ENCODE measurements at places on chromosomes 6 and 20.

DNA sequence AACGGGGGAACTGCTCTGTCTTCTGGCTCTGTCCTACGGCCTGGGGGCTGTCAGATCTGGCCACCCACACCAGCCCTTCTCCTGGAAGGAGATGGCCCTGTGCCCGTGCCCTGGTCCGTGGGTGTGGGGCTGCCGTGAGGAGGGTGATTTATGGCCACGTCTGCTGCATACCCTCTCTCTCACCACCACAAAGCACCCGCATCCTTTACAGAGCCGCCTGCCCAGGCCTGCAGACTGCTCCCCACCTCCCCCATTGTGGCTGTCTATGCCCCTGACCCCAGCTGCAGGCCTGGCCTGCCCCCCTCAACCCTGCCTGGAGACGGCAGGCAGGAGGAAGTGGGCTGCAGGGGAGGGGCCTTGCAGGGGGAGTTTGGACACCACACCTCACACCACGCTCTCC lies 72.7 kb upstream of the GATA5 start:
- no peak for DNase-seq

DNA sequence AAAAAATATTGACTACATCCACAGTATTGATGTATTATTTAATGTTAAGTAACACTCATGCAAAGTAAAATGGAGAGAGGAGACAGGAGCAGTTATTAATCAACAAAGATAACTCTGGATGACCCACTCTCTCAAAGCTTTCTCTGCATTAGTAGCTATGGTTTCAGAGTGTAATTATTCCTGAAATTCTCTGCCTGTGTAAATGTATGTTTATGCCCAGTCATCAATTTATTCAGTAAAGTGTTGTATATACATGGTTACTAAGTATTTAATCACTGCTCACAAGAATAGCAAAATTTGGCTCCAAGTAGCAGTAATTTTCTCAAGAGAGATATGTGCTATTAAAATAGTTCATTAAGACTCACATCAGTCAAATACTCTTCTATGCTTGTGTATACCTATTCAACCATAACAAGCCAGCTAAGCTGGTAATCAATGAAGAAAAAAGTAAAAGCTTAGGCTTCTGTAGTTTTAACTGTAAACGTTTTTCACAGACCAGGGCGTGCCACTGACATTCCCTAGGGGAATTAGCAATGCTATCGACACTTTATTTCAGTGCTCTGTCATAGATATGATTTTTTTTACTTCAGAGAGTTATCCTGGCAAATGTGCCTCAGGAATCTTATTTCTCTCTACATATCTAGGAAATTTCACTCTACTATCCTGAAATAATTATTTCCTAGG lies 54.0 kb upstream of the RAB32 start:
- no peak for DNase-seq

GRCh38 chr6:36978421-36979346 lies 7.3 kb downstream of the MTCH1 start:
- DNase-seq = no peak

GRCh38 chr6:2147766-2148448 lies 97.5 kb downstream of the GMDS start:
- no peak for DNase-seq

DNA sequence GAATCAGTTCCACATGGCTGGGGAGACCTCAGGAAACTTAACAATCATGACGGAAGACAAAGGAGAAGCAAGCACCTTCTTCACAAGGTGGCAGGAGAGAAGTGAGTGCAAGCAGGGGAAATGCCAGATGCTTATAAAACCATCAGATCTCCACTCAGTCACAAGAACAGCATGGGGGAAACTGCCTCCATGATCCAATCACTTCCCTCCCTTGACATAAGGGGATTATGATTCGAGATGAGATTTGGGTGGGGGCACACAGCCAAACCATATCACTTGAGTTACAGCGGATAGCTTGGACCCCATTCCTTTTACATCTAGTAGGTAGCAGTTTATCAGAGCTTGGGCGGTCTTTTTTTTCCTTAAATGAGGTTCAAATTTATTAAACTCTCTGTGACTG lies 19.1 kb downstream of the AFDN start:
- DNase-seq = no peak

GRCh38 chr20:40979247-40979646 lies 49.4 kb upstream of the TOP1 start:
- DNase-seq = no peak

DNA sequence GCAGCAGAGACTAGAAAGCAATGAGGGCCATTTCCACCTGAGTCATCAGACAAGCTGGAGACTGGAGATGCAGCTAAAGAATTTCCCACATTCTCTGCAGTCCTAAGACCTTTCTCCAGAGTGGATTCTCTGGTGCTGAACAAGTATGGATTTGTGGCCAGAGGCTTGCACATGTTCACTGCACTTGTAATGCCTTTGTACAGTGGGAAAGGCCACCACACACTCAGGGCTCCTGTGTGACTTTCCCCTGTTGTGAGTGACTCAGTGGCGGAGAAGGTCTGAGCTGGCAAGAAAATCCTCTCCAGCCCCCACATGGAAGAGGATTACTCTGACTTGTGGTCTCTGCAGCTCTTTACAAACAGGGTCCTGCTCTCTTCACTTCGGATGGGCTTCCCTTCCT lies 192.3 kb downstream of the C6orf118 start:
- DNase-seq = no peak

DNA sequence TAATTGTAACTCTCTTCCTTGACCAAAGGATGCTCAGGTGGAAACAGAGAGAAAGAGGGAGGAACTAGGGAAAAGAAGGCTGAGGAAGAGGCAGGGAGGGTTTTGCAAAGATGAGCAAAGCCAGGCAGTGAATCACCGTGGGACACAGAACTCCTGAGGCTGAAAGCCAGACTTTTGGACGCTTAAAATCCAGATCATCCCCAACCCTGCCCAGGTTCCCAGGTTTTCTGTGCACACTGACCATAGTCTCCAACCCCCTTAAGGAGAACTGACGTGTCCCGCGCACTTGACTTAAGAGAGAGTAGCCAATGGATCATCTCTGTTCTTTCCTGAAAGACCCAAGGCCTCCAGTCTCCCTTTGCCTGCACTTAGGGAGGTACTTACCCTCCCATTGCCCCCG lies 75.3 kb downstream of the LRFN2 start:
- DNase-seq = no peak

All from activated T-cell treated with anti-CD3 and anti-CD28 coated beads for 1 hour (primary cell).